ENCODE measurements at places on chromosomes 6 and 20.

DNA sequence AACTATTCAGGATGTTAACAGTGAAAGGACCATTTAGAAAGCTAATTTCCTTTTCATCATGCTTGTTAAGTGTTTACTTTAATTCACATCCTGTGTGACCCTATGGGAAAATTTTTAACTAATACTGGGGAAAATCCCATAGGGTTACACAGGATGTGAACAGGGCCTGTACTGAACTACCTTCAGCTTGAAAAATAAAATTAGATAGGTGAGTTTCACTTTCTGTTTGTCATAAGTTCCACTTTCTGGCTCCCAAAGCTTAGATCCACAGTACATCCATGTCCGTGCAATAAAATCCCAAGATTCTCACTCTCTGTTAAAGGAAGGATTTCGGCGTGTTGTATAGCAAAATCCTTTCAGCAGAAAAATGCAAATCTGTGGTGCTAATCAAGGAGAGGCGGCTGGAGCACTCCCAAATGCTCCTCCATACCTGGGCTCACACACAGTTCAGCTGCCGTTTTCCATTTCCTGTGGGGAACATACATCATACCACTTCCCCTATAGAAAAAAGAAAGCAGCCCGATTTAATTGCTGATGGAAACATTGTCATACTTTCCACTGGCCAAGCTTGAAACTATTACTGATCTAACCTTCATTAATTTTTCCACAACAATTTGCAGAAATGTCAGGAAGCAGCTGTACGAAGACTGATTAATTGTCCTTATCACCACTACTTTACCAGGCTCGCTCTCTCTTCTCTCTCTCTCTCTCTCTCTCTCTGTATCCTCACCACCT lies 125.2 kb downstream of the HIVEP2 start:
- no peak for DNase-seq

DNA sequence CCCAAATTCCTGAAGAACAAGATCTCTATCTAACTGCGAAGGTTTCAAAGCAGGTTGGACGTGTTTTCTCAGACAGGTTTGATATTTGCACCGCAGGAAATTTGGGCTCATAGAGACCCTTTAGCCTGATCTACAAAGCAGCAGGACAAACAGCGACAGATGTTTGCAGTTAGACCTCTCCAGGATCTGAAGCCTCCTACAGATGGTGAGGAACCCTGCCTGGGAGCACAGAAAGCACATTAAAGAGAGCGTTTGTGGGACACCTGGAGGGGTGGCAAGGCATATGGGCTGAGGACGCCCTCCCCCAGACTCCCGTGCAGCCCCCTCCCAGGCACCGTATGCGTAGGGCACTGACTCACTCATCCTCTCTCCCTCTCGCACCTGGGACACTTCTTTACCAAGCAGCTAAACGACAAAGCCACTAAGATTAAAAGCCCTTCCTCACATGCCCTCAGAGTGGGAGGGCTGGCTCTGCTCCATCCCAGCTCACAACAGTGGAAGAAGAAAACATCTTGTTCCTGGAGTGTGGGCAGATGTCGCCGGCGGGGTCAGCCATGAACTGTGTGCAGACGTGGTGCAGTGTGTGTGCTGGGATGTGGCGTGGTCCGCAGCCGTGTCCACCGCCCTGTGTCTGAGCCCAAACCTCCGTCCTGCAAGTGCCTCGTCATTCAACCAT lies 249.7 kb upstream of the AFDN start:
- no peak for DNase-seq

- DNase-seq: no peak
These were observed 8.7 kb downstream of the SASH1 start for GRCh38 chr6:148351309-148351708.

DNA sequence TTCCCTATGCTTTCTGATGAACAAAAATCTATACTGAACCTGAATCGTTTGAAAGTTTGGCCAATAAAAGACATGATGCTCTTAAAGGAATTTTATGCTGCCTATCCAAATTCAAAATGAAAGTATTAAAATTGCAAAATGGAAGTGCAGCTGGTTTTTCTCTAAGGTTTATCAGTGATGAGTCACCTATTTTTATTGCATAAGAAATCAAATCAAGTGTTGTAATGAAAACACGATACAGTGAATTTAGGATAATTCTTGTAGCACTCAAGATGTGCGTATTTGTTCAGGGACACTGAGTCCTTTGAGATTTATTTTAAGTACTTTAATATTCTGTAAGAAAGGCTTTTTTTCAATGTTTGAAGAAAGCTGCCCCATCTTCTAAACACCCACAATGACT lies 409.5 kb downstream of the ADGRB3 start:
- DNase-seq: no peak

GRCh38 chr6:130716466-130716865 lies 110.7 kb upstream of the SMLR1 start:
- no peak for DNase-seq

DNA sequence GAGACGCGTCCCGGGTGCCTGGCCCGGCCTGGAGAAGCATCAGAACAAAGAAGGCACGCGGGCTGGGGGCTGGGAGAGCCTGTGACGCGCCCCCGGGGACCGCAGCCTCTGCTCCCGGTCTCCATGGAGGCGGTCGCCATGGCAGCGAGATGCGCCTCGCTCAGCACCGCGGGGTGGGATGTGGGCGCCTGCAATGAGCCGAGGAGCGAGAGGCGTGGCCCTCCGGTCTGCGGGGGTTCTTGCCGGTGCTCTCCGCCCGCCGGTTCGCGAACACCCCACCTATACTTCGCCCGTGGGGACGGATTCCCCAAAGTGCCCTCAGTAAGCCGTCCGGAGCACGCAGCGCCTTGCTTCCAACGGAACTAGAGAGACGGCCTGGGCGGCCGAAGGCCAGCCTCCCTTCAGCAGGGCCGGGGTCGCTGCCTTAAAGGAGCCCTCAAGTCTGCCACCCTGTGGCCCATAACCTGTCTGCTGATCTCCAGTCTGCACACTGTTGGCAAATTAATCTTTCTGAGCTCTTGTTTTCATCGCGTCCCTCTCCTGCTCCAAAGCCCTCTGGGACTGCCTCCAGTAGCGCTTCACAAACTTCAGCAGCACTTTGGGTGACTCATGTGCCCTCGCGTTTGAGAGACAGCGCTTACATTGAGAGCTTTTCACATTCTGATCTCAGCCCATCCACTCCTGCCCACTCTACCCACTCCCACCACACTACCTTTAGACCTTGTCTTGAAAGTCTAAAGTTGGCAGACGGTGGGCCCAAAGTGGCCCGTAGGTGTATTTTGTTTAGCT lies 983 bp upstream of the ADISSP start:
- DNase-seq: peak; percentile 59

GRCh38 chr20:15544742-15545141 lies 1028.5 kb downstream of the KIF16B start:
- DNase-seq: no peak

GRCh38 chr6:163325390-163325784 lies 89.1 kb upstream of the QKI start:
- no peak for DNase-seq

GRCh38 chr6:169164451-169164850 lies 89.2 kb downstream of the THBS2 start:
- DNase-seq: no peak

- no peak for DNase-seq
These were observed 91.7 kb upstream of the SLC22A16 start for GRCh38 chr6:110567957-110568696.

Measured in foreskin melanocyte (primary cell).